ENCODE measurements at places on chromosomes 4 and X.
A peak's percentile ranks its signal among the peaks of the same experiment; 100 is the strongest.

GRCh38 chrX:71609095-71609750 is 9.1 kb downstream of the CXCR3 start:
- DNase-seq = no peak

DNA sequence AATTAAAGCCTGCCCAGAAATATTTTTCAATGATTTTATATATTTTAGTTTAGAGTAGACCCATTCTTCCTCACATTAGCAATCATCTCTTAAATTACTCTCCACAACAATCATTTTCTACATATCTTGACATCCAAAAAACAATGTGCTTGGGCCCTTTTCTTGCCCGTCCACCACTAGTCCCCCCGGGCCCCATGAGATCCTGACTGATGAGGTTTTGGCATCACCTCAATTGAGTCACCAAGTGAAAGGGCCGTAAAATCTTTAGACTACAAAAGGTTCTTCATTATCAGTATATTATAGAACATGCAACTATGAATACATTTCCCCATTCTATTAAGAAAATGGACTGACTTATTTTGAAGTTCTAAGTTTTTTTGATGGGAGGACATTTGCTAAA is 4.0 kb upstream of the CDKL2 start:
- DNase-seq = no peak

DNA sequence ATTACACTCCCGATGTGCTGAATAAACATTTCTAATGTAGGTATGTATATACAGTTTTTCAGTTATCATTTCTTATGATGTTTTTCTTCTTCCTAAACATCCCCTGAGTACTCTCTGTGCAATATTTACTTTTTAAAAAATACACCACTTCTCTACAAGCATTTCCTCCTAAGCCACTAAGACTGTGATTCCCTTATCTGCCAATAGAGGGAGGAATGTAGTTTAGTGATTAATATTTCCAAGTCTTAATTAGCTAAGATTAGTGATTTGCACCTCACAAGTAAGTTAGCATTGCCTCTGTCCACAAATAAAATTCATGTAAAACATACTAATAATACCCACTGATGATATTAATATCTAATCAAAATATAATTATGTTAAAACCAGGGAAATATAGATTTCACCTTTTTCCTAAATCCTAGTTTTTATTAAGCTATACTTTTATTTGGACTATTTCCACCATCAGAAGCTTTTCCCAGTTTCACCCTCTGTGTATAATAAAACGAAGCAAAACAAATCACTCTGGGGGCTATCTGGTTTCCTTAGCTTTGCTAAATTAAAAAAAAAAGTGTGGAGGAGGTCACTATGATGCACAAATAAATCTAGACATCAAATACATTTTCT is 909.1 kb downstream of the FAT4 start:
- no peak for DNase-seq

GRCh38 chrX:17679820-17680219 is 57.5 kb upstream of the SCML1 start:
- no peak for DNase-seq

DNA sequence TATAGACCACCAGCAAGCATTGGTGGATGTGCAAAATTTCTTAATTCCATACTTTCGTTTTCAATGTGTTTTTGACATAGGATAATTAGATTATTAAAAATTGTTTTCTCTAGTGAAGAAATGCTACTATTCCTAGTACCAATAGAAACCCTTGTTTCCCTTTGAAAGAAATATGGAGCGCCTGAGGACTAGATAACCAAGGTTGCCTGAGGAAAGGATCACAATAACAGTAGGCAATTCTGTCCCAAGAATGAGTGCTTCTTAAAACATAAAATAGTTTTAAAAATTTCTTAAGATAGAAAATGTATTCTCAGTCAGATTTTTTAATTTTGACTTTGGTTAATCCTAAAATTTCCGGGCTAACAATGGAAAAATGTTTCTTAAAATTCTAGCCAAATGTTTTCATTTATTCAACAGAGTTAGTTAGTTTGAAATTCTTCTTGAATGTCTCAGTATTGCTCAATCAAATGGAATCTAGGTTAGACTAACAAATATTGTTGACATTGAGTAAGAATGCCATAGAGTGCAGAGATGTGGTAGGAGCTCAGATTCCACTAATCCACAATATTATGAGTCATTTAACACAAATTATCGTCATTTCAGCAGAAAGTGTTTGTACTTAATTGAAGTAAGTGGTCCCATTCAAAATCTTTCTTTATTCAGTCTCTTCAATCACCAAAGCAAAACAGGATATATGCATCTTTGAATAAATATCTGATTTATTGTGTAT is 666.0 kb downstream of the GRID2 start:
- no peak for DNase-seq

DNA sequence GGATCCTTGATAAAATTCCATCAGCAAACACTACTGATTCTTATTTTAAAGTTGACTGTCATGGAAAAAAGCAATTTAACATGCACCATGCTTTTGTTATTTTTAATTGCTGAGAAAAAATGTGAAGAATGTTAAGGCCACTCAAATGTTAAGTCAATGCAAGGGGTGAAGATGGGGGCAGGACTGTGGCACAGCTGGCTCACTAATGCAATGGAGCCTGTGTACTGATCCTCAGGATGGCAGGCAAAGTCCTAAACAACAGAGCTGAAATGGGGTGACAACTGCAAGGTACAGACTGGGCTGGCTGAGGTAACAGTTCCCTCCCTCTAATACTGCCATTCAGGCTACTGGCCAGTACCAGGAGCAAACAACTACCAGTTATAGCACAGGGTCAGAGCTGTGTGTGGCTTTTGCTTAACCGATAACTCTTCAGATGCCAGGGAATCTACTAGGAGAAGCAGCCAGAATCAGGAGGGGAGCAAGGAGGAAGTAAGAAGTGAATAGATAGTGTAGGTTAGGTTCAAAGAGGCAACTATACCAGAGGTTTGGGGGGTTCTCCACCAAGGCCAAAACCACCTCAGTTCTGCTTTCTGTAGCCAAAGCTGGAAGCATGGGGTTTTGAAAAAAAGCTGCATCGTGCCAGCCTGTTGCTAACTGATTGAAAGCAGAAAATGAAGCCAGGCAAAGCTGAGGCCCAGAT is 372.6 kb downstream of the OPHN1 start:
- no peak for DNase-seq

GRCh38 chr4:83207497-83208101 is 77.0 kb downstream of the COQ2 start:
- no peak for DNase-seq

DNA sequence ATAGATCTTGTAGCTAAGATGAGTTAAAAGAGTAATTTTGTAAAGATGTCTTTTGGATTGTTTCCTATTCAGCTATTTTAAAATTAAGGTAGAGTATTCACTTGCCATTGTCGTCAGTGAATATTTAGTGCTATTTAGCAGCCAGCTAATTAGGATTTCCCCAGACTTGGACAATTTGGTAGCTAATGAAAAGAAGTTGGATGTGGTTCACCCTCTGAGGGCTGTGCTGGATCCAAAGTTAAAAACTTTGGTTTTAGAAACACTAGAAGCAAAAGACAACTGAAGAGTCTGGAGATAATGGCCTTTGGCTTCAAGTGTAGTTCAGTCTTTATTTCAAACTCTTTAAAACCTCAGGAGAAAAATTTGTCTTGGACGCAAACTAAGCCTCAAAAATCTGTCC is 41.3 kb downstream of the ATG4A start:
- DNase-seq = no peak

DNA sequence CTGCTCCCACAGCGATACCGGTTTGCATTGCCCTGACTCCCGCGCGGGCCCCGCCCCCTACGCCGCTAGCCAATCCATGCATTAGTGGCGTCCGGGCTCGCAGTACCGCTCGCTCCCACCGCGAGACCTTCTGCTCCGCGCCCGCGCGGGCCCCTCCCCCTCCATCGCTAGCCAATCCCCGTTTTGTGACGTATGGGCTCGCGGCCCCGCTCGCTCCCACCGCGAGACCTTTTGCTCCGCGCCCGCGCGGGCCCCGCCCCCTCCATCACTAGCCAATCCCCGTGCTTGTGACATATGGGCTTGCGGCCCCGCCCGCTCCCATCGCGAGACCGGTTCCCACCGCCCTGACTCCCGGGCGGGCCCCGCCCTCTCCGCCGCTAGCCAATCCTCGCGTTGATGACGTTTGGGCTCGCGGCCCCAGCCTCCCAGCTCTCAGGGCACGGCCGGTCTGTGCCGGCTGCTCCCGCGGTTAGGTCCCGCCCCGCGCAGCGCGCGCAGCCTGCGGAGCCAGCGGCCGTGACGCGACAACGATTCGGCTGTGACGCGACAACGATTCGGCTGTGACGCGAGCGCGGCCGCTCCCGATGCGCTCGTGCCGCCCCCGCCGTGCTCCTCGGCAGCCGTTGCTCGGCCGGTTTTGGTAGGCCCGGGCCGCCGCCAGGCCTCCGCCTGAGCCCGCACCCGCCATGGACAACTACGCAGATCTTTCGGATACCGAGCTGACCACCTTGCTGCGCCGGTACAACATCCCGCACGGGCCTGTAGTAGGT is at the start of gene EMD:
Gene EMD (plus strand): TSS at position 497 of the 770 bp plus-strand sequence. CDS start 190 bp downstream, at position 687.
- DNase-seq = peak; percentile 97

GRCh38 chr4:30182786-30183185 is 537.4 kb upstream of the PCDH7 start:
- DNase-seq = no peak

DNA sequence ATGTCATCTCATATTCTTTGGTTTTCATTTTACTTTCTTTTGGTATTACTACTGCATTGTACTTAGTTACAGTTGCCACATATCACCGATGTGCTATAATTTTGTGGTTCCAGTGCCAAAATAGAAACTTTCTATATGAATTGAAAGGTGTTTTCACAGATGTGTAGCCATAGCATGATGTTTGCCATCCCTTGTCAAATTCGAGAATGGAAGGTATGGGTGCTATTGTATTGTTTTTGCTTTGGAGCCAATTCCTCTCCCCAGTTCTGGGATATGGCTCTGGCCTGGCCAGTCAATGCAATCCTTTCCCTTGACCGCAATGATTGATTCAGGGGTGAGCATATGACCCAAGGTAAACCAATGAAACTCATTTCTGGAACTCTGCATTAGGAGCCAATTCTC is 86.2 kb upstream of the RPS6KA3 start:
- DNase-seq = no peak

GRCh38 chr4:81647388-81647787 is 175.7 kb upstream of the RASGEF1B start:
- no peak for DNase-seq

DNA sequence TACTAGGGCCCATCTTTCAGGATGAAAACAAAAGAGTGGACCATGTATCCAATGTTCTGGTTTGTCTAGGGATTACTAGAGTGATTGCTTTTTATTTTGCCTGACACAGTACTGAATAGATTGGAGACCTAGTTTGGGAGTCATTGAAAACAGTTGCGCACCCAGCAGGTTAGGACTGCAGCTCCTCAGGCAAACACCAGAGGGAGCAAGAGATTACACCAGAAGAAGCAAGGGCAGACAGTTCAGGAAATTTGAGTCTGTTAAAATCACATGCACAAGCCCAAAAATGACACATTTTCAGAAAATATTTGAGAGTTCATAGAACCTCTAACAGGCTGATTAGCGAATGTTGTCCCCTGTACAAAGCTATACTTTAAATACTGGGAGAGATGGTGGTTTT is 55.6 kb downstream of the CYLC1 start:
- no peak for DNase-seq

DNA sequence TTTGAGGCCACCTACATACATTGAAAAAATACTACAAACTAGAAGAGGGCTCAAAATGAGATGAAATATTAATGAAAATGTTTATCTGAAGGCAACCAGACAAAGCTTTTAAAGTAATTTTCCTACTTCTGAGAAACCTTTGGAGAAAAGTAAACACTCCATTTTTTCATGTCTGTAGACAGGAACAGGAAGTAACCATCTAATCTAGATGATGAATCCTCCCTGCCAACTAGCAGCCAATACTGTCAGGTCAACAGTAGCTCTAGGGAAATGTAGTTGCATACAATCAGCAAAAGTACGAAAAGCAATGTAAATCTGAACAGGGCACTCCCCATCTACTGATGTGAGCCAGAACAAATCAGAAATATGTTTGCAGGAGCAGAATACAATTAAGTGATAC is 49.0 kb downstream of the AMMECR1 start:
- DNase-seq = no peak

- no peak for DNase-seq
Observed at GRCh38 chr4:87359258-87359657, 31.7 kb downstream of the HSD17B11 start.

DNA sequence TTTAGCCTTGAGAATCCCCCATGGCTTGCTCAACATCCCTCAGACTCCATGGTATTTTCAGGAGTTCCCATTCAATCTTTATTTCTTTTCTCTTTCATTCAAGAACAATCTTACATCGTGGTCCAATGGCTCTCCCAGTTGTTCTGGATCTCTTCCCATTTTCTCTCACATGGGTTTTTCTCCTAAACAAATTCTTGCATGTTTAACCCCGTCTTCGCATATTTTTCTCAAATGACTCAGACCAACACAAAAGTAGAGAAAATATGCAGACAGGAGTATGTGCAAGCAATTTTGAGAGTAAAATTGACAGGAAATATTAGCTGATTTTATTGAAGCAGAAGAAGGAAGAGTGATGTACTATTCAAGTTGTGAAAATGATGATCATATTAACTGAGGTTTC is 396.4 kb upstream of the TRAM1L1 start:
- DNase-seq = no peak

DNA sequence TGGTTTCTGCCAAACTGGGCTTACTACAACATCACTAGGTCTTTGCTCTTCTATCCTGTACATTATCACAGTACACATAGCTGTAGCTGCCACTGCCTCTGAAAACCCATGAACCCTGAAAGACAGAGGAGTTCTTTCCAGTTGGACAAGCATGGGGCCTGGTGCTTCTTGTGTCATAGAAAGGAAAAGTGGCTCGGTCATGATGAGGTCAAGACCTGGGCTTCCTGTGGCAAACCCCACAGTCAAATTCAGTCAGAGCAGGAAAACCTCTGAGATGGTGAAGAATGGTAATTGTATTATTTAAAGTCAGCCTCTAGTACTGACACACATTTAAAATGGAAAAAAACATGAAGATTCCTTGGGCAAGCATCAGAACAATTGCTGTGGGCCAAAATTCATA is 133.3 kb upstream of the PRPS2 start:
- DNase-seq = no peak

DNA sequence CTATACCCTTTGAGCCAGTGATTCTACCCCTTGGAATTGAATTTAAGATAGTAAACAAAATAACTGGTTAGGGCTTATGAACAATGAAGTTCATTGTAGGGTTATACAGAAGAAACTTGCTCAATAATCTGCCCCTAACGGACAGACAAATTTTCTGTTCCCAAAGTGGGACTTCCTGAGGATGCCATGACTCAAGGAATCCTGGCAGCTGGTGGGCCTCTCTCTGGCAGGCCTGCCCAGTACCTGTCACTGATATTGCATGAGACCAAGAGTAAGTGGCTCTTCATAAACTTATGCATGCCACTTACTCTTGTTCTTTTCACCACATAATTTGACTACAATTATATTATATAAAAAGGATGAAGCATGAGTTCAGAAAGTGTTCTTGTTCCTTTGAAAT is 41.5 kb downstream of the GPRIN3 start:
- DNase-seq = no peak
